ENCODE measurements at places on chromosomes 11 and 22.

GRCh38 chr11:65927904-65928397, 8.7 kb downstream of the DRAP1 start:
- DNase-seq = peak; percentile 69

- no peak for DNase-seq
Measured at GRCh38 chr22:24087071-24087795, 76.1 kb downstream of the CABIN1 start.

DNA sequence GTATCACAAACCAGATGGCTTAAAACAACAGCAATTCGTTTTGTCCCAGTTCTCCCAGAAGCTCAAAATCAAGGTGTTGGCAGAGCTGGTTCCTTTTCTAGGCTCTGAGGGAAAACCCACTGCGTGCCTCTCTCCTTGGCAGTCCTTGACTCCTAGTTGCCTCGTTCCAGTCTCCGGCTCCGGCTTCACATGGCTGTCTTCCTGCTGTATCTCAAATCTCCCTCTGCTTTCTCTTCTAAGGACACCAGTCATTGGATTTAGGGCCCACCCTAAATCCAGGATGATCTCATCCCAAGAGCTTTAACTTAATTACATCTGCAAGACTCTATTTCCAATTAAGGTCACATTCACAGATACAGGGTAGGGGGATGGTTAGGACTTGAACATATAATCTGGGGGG, 9.2 kb upstream of the NAA40 start:
- no peak for DNase-seq

DNA sequence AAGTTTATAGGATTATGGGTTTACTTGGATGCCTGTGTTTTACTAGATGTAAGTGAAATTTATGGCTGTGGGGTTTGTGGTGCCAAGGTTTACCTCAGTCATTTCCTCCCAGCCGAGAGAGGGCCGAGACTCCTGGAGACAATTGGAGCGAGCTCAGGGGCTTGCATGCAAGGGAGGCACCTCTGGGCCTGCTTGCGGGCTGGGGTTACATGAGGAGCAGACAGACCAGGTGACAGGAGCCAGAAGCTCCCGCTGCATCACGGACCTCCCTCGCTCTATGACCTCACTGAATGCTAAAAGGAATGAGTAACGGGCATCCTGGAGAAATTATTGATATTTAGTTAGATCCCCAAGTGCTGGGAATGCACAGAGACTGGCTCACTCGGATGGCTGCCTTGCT, 275.2 kb upstream of the KIRREL3 start:
- DNase-seq = no peak

DNA sequence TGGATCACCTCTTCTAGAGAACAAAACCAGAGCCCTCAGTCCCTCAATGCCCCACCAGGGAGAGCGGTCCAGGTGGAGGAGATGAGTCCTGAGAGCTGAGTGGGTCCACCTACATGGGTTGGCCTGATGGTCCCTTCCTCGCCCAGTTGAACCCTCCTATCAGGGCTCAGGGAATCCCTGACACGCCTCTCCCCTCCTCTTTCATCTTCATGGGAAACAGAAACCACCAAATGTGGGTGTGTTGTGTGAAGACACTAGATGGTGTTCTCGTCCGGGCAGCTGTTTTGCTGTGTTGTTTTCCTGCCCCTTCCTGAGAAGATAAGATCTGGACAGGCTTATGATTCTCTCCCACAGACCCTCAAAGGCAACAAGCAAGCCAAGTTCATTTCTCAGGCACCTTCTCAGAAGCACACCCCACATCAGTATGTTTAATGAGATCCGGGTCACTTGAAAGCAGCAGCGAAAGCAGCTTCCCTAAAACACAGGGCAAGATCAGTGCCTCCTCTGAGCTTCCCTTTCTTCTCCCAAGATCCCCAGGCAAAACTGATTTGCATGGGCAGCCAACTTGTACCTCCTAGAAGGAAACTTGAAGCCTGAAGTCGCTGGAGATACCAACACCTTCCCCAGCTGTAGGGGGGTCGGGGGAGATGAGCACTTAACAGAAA, 35.3 kb upstream of the POU2AF1 start:
- no peak for DNase-seq

DNA sequence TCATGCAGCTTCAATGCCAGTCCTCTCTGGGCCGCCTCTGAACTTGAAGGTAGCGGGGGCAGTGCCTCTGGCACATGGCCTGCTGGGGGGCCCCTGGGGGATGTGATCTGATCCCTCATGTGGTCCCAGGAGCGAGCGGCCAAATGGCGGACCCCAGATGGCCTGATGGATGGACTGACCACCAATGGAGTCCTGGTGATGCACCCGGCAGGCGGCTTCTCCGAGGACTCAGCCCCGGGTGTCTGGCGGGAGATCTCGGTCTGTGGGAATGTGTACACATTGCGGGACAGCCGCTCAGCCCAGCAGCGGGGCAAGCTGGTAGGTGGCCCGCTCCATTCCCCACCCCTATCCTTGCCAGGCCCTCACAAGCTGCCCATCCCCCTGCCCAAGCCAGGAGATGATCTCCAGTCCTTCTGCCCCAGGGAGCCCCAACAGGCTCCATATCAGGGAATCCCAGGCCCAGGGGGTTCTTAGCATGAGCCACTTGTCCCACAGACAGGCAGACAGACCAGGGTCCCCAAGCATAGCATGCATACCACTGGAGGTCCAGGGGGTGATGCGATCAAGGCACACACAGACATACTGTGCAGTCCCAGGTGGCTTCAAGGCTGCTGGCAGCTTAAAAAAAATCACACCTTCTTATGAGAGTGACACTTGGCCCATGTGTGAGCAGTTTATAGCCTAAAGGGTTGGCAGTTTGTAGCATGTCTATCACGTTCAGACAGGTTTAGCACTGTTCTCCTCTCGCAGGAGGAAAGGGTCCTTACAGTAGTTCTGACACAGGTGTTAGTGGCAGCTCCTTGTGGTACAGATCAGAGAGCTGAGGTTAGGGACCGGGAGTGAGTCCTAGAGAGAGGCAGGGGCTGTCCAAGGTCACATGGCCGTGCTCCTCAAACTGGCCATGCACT, 6.4 kb upstream of the DPP3 start:
- DNase-seq = no peak

DNA sequence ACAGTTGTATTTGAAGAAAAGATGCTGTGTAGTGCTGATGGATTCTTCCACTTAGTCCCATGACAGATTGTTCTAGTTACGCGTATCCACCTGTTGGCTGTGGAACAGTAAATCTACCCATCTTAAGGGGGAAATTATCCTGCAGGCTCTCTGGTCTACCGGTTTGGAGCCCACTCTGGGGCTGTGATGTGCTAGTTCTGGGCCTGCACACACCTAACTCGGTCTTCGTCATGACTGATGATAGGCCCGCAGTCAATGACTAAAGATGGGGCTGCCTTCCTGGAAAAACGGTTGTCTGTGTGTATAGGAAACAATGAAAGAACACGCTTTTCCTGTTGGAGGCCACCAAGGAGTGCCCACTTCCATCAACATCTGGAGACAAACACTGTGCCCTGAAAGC, 6.2 kb upstream of the RBM4B start:
- DNase-seq = no peak

DNA sequence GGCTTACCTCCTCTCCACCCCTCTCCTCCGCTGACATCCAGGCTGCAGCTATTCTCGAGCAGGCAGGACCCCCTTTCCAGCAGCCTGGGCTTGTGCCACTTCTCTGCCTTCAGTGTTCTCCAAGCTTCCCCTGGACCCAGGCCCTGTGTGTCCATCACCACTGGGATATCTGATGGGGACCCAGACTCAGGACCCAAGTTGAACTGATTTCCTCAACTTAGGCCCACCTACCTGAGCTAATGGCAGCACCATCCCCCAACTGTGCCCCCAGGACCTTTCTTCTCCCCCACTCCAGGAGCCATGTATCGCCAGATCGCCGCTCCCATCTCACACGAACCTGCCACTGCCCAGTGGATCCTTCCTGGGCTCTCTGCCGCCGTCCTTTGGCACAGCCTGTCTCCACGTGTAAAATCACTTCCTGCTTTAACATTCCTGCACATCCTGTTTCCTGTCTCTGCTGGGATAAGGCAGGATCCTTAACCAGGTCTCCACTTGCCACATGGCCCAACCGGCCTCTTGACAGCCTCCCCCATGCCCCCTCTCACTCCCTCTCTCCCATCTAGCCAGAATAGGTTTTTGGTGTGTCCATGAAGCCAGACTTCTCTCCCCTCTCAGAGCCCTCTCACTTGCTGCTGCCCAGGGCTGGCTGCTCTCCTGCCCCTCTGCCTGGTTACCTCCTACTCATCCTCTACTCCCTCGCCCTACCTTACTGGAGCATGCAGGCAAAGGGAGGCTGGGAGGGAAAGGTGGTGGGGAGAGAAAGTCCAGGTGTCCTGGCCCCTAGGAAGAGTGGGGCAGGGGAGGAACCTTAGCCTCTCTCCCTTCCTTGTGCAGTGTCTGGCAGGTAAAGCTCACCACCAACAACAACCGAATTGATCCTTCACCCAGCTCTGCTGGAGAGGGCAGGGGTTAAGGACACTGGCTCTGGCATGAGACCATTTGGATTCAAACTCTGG, 9.4 kb downstream of the SPATA19 start:
- DNase-seq = no peak

GRCh38 chr11:134882141-134882540, 470.1 kb upstream of the B3GAT1 start:
- no peak for DNase-seq

DNA sequence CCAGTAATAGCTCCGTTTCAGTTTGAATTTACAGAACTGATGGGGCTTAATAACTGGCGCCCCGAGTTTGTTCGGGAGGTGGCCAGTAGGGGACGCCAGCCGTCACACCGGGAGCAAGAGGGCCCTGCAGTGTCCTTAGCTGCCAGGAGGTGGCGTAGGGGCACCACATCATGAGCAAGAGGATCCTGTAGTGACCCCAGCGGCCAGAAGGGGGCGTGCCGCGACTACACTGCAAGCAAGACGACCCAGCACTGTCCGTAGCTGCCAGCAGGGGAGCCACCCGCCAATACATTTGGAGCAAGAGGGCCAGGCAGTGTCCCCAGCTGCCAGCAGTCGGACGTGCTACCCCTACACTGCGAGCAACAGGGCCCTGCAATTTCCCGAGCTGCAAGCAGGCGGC, 663.7 kb upstream of the B3GAT1 start:
- DNase-seq = no peak

DNA sequence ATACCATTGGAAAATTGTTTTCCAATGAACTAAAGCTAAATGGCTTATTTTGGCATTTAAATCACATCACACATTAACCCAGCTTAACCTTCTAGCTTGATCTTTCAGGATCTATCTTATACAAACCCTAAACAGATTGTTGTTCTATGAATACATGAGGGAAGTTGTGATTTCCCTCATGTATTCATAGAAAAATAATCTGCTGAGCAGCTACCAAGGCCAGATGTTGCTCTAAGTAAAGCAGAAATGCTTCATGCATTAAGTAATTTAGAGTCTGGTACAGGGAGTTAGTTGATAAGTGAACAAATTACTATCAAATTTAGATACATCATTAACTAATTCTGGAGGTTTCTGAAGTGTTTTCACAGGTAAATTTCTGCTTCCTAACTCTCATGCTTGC, 204.6 kb upstream of the ANO3 start:
- no peak for DNase-seq

- DNase-seq = peak; percentile 70
Measured at GRCh38 chr11:102111787-102112508, 1.7 kb downstream of the YAP1 start.

GRCh38 chr22:38490475-38490874, 15.6 kb downstream of the DDX17 start:
- no peak for DNase-seq

DNA sequence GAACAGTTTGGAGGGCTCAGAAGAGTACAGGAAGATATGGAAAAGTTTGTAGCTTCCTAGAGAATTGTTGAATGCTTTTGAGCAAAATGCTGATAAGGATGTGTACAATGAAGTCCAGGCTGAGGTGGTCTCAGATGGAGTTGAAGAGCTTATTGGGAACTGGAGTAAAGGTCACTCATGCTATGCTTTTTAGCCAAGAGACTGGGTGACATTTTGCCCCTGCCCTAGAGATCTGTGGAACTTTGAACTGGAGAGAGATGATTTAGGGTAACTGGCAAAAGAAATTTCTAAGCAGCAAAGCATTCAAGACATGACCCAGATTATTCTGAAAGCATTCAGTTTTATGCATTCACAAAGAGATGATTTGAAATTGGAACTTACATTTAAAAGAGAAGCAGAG, 27.9 kb upstream of the CABP2 start:
- DNase-seq = no peak

- no peak for DNase-seq
Measured at GRCh38 chr11:96052921-96053651, 129.2 kb upstream of the MTMR2 start.

- no peak for DNase-seq
Measured at GRCh38 chr11:28384418-28384817, 276.2 kb downstream of the METTL15 start.

DNA sequence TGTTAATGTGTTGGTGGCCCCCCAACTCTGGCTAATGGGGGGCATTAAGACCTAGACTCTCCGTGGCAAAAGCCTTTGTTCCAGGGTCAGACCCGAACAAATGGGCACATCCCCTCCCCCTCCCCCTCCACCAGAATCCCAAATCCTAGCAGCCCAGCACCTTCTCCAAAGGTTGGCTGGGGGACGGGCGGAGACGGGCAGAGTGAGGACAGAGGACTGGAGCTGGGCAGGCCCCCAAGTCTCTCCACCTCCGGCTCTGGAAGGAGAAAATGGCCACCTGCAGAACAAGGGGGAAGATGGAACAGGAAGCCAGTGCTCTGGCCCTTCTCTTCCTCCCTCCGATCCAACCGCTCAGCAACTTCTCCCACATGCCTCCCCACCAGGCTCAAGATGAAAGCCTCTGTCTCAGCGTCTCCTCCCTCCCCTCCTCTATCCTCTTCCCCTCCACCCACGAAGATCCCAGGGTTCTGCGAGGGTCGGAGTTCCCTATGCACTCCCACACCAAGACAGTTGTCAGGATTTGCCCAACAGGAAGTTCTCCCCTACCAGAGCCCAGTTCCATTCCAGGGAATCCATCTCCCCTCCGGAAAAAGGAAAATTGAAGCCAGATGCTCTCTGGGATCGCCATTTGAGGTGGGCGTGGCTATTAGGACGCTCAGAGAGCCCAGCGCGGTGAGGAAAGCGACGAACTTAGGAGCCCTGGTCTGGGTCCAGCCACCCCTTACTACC, 20.1 kb downstream of the ADA2 start:
- peak; percentile 37 for DNase-seq
